ENCODE measurements at places on chromosomes 13 and 19.
A peak's percentile ranks its signal among the peaks of the same experiment; 100 is the strongest.

GRCh38 chr19:11261971-11262839 is at the start of gene DOCK6:
TSS of gene DOCK6 (minus strand) at chr19:11262524. CDS start at chr19:11262440, 84 bp downstream.
- DNase-seq = peak; percentile 55

DNA sequence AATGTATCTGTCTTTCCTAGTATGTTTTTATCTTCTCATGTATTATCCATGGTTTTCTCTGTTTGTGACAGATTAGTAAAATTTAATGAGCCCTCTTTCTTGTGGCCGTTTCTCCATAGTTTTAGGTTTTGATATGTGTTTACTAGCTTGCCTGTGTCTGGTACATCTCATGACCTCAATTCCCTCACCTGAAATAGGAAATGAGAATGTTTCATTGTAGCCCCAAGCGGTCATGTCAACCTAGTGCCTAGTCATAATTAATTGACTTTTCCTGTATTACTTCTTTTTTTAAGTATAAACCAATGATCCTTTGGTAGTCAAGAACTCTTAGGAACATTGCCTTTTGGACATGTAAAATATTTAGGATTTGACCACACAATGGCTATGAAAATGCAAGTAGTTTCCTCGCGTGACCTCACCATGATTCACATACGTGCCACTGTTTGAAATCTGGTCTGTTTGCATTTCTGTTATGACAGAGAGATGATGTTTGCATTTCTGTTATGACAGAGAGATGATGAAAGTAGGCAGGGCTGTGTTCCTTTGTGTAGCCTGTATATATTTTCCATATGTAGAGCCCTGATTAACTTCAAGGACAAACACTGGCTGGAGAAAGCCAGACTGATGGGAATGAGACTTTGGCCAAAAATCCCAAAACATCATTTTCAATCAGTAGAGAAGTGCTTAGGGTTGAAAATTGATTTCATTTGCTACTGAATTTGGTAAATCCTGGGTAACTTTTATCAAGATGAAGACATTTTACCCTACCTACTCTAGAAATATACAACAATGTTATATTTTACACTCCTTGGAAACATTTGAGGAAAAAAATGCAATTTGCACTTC is 104.8 kb downstream of the TNFRSF19 start:
- no peak for DNase-seq

- DNase-seq = no peak
These were observed 304 bp downstream of the TSPAN16 start for GRCh38 chr19:11296264-11296663.

DNA sequence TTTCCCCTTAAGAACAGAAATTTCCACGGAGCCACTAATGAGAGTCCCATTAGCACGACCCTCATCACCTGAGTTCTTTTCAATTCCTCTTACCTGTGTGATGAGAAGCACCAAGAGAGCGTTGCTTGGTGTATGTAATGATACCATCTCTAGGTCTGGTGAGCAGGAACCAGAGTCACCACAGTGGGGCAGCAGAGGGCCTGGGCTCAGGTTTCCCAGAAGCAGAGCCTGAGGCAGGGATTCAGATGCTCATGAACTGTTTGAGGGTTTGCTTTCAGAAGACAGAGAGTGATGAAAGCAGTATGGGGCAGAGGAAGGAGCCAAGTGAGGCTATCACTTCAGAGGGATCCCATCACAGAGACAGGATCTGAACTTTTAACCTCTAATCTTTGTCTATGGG is 3.1 kb upstream of the PTPRH start:
- DNase-seq = no peak

GRCh38 chr13:95250961-95251360 is 50.3 kb downstream of the ABCC4 start:
- no peak for DNase-seq

DNA sequence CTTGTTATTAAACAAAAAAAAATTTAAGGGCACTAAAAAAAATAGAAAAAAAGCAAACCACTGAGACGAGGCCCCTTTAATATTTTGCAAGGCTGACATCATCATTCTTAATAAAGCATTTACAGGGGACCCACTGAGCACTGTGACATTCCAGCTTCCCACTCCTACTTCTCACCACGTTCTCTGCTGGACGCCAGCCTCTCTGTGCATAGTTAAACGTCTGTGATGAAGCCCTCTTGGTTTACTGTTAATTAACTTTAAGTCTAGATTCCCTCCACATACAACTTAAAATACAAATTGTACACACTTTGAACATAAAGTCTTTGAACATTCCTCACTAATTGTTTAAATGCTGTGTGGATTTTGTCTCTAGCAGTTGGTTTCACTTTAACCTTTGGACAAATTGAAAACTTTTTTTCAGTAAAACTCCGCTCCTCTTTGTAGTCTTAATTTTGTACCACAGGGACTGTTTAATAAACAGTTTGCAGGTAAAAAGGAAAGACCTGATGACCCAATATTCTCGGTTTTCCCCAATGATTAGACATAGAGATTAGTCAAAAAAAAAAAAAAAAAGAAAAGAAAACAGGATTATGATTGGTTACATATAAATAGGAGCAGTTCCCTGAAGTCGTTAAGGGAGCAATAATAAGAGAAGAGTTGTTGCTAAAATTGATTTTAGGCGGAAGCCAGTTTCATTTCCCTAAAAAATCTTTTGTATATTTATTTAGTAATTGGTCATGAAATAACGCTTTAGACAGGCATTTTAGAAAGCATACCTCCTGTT is 219.8 kb downstream of the MZT1 start:
- peak; percentile 12 for DNase-seq

DNA sequence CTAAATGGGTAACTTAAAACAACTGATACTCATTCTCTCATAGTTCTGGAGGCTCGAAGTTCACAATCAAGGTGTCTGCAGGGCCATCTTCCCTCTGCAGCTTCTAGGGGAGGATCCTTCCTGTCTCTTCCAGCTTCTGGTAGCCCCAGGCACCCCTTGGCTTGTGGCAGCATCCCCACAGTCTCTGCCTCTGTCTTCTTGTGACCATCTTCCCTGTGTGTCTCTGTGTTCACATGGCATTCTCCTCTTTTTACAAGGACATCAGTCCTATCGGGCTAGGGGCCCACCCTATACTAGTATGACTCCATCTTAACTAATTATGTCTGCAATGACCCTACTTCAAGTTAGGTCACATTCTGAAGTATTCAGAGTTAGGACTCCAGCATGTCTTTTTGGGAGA is 73.5 kb downstream of the ANKRD10 start:
- no peak for DNase-seq

DNA sequence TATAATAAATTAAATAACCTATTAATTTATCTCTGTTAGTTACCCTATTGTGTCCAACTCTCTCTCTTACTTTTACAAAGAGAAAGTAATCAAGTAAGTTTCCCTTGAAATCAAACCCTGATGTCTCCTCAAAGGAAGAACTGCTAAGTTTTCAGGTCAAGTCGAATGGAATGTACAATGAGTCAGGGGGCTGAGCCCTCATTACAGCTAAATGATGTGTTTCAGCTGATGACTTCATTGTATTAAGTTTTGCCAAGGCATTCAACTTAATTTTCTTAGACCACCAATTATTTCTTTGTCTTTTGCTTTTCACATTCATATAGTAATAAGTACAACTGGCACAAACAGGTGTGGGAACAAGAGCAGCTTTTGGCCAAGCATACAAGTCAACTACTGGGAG is 54.7 kb upstream of the DCT start:
- no peak for DNase-seq

DNA sequence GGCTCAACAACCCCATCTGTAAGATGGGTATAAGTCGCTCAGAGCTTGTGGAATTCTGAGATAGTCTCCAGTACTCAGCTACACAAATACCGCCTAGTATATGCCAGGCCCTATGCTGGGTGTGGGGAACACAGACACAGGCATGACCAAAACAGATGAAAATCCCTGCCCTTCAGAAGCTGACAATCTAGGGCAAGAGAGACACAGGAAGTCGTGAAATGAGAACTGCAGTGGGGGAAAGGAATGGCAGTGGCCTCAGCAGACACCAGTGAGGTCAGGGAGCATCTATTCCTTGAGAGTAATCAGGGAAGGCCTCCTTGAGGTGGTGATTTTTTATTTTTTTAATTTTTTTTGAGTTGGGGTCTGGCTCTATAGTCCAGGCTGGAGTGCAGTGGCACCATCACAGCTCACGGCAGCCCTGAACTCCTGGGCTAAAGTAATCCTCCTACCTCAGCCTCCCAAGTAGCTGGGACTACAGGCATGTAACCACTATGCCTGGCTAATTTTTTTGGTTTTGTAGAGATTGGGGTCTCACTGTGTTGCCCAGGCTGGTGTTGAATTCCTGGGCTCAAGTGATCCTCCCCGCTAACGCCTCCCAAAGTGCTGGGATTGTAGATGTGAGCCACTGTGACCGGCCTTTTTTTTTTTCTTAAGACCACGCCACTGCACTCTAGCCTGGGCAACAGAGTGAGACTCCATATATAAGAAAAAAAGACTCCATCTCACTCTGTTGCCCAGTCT is 3.2 kb downstream of the TMIGD2 start:
- no peak for DNase-seq

DNA sequence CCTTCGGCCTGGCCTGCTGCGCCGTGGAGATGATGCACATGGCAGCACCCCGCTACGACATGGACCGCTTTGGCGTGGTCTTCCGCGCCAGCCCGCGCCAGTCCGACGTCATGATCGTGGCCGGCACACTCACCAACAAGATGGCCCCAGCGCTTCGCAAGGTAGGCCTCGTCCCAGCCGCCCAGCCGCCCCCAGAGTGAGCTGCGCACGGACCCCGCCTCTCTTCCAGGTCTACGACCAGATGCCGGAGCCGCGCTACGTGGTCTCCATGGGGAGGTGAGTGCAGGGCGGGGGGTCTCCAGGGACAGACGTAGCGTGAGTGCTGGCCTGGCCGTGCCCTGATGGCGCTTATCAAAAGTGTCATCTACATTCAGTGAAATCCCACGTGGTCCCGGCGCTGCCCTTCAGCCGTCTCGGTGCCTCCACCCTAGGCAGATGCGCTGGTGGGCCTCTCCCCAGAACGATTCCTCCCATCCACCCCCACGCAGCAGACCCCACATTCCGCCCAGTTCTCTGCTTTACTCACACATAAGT is 7.2 kb downstream of the NDUFS7 start:
- DNase-seq = no peak

All from tongue (tissue), 3 donors.